ENCODE measurements at places on chromosomes 7 and 10. TPM values are rescaled to one million over a fixed set of nuclear protein-coding genes. Genes with fewer than 3 reads are reported as not detected.

DNA sequence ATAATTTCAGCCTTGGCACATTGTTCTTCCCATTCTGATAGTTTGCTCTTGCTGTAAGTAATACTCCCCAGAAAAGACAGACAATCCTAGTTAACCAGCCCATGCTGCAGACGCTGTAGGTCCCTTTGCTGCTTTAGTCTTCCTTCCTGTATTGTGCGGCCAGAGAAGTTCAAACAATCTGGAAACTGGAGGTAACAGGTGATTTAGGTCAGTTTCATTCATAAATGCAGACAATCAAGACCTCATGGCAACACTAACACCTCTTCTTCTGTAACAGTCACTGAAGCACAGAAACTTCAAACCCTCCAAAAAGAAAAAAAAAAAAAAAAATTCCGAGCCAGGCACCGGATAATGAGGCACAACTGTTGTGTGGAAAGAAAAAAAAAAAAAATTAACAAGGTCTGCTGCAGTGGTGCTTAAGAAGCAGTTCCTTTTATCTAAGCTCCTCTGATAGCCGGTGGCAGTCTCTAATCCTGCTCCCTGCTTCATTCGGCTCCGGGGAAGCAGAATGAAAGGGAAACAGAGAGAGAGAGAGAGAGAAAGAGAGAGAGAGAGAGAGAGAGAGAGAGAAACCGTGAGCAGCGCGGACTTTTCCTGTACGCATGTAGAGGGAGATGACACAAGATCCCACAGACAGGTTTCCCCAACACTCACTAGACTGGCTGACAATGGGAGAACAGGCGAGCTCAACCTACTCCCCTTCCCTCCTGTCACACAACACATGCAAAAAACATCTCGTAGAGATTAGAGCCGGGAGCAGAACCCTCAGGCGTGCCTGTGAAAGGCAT, at the start of gene SEMA3A:
SEMA3A (minus strand) TSS at position 306 of the 788 bp plus-strand sequence; CDS start at position 103, 203 bp downstream.
- no peak within 1 kb of the TSS for H3K27ac ChIP-seq
- DNase-seq = no peak
- peak within 1 kb of the TSS; percentile 51 for H3K4me3 ChIP-seq
- no peaks in the 10 kb centered on the region for H3K36me3 ChIP-seq
- no peaks in the 10 kb centered on the region for H3K4me1 ChIP-seq

GRCh38 chr10:49619613-49620012, 5.8 kb downstream of the CHAT start:
- DNase-seq = peak; percentile 19
- H3K27me3 ChIP-seq = peaks cover 42% of the 10 kb centered on the region
- H3K27ac ChIP-seq = no peak overlapping the region
- H3K4me3 ChIP-seq = no peak overlapping the region

DNA sequence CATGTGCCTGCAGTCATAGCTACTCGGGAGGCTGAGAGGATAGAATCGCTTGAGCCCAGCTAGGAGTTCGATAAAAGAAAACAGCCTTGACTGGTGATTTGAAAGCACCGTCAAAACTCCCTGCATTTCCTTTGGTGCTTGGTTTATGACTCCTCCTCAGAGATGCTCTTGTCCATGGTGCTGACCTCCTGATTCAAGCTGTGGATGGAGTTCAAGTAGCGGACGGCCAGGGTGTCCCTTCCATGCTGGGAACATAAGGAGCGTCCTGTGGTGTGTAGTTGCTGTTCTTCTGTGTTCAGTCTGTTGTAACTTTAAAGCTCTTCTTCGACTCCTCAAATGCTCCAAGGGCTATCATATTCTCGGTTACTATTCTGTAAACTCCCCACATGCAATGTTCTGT, 382.5 kb upstream of the KIAA1217 start:
- no peak overlapping the region for H3K4me3 ChIP-seq
- no peaks in the 10 kb centered on the region for H3K36me3 ChIP-seq
- H3K27me3 ChIP-seq = peaks cover 4% of the 10 kb centered on the region
- no peak overlapping the region for H3K27ac ChIP-seq

DNA sequence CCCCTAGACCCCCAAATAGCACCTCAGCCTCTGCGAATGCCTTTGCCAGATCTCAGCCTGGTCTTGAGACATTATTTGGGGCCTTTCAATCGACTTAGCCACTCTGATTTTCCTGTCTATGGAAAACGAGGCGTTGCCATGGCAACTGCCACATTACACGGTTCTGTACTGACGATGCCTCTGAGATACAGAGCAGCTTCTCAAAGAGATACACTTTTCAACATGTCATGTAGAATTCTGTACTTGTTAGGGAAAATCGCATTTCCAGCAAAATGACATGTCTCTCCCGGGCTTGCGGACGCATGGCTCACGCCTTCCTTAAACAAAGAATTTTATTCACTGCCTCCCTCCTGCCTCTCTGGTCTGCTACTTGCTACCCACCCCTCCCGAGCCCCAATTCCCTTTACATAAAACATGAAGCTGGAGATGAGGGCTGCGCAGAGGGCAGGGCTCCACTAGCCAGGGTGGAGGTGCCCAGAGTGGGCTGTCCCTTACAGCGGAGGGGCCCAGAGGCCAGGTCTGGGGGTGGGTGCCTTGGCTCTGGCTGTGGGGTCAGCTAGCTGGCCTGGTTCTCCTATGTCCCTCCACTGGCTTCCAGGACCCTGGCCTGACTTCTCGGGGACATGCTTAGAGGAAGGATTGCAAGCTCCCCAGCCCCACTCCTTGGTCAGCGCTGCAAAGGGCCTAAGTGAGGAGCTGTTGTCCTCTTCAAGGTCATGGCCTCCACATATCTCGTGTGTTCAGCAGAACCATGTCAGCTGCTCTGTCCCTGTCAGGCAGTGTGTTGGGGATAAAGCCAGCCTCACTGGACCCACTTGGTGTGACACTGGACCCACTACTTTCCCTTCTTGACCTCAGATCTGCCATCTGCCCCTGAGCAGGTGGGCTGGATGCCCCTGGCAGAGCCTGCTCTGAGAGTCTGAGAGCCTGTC, 342.5 kb downstream of the RPS24 start:
- no peak overlapping the region for H3K4me3 ChIP-seq
- H3K36me3 ChIP-seq = no peaks in the 10 kb centered on the region
- no peaks in the 10 kb centered on the region for H3K27me3 ChIP-seq
- no peak for DNase-seq
- no peak overlapping the region for H3K27ac ChIP-seq
- H3K4me1 ChIP-seq = no peaks in the 10 kb centered on the region

- H3K4me3 ChIP-seq = no peak overlapping the region
- no peaks in the 10 kb centered on the region for H3K27me3 ChIP-seq
- H3K27ac ChIP-seq = no peak overlapping the region
- no peaks in the 10 kb centered on the region for H3K4me1 ChIP-seq
Measured at GRCh38 chr10:113322843-113323242, 230.0 kb upstream of the HABP2 start.

DNA sequence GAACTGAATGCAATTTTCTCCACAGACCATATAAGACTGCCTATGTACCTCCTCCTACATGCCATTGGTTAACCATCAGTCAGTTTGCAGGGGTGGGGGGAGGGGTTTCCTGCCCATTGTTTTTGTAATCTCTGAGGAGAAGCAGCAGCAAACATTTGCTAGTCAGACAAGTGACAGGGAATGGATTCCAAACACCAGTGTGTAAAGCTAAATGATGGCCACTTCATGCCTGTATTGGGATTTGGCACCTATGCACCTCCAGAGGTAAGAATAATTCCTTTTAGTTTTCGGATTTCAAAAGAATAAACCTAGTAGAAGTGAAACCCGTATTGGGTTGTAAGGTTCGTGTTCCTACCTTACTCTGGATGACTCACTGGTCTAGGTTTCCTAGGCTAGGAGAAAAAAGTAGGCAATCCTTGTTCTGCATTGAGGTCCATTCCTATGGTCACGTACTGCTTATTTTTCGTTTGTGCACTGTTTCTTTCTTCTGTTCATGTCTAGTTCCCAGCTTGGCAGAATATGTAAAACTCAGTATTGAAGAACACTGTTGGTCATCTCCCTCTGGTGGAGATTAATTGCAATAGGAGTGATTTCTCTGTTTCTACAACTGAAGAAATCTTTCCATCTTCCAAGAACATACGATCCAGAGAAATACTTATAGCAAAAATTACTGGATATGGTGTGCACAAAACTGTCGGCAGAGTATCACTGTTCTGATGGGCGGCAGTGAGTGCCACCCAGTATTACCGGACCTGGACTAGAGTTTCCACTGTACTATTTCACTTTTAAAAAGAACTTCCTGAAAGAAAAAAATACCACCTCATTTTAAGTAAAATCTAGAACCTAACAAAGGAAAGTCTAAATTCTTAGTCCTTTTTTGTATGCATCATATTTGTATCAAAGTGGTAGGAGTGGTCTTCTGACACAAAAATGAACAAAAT, at the start of gene AKR1C3:
AKR1C3 (plus strand) TSS at position 150 of the 941 bp plus-strand sequence; CDS start at position 181, 31 bp downstream.
- H3K27me3 ChIP-seq = no peaks in the 10 kb centered on the region
- H3K36me3 ChIP-seq = peaks cover 30% of the 10 kb centered on the region
- peak within 1 kb of the TSS; percentile 68 for H3K4me3 ChIP-seq
- no peak for DNase-seq

GRCh38 chr10:118754229-118754555, 578 bp downstream of the CACUL1 start:
- no peaks in the 10 kb centered on the region for H3K36me3 ChIP-seq
- peaks cover 32% of the 10 kb centered on the region for H3K4me1 ChIP-seq
- peak; percentile 48 for DNase-seq
- H3K27me3 ChIP-seq = no peaks in the 10 kb centered on the region
- H3K4me3 ChIP-seq = peak overlapping the region; percentile 77

GRCh38 chr10:47380341-47381102, 3.6 kb downstream of the ZNF488 start:
- no peaks in the 10 kb centered on the region for H3K27me3 ChIP-seq
- DNase-seq = no peak
- H3K4me3 ChIP-seq = no peak overlapping the region
- peaks cover 6% of the 10 kb centered on the region for H3K4me1 ChIP-seq

DNA sequence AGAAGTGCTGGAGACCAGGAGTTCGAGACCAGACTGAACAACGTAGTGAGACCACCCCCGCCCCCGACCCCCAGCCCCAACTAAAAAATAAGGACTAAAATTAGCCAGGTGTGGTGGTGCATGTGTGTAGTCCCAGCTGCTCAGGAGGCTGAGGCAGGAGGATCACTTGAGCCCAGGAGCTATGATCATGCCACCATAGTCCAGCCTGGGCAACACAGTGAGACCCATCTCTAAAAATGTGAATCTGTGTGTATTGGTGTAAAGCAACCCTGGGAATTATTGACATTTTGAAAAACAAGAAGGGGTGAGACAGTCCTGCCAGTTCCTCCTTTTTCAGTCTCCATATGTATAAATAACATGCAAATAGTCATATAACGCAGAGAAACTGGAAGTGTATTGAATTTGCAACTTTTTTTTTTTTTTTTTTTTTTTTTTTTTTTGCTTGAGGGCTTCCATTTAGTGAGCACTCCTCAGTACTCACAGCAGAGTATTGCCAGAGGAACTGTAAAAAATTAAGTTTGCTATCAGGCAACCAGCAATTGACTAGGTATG, 3.4 kb upstream of the ITGB1 start:
- DNase-seq = no peak
- no peaks in the 10 kb centered on the region for H3K27me3 ChIP-seq
- no peaks in the 10 kb centered on the region for H3K36me3 ChIP-seq
- peaks cover 37% of the 10 kb centered on the region for H3K4me1 ChIP-seq
- no peak overlapping the region for H3K4me3 ChIP-seq
- peak overlapping the region; percentile 70 for H3K27ac ChIP-seq

The AKR1B15 gene
- 49.9 TPM for total RNA-seq

The AKR1E2 gene
- 1.8 TPM for total RNA-seq
